ENCODE measurements at places on chromosomes 3 and 15.
A peak's percentile ranks its signal among the peaks of the same experiment; 100 is the strongest.

DNA sequence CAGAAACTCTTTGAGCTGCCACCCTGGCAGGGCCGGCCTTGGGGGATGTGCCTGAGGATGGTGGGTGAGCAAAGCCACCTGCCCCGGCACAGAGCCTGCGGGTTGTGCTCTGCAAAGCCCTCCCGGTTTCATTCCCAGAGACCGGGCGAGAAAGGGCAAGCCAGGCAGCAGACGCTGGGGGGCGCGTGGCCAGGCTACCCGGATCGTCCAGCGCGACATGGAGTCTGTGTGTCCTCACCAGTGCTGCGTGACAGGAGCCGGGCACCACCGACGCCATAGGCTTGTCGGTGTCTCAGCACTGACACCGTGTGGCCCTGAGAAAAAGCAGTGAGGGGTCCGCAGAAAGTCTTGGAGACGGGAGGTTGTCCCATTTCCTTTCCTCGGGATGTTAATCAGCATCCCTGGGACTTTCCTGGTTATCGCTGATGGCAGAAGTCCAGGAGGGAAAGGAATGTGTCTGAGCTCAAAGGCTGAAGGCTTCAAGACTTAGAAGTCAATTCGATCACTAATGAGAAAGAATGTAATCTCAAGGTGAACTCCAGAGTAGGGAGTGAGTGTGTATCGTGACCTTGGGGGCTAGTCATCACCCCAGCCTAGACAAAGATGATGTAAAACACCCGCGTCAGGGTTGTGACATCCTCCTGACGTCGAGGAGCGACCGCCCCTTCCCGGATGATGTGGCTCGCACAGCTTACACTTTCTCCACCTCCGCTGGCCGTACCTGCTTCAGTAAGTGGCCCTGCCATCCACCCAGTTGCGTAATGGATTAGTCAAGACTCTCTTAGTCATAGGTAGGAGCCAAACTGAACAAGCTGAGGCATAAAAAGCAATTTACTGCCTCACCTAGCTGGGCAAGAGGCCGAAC lies 36.3 kb upstream of the PLA2G4E start:
- H3K4me1 ChIP-seq: no peaks in the 10 kb centered on the region
- no peaks in the 10 kb centered on the region for H3K27me3 ChIP-seq
- H3K4me3 ChIP-seq: no peak overlapping the region
- no peak overlapping the region for H3K27ac ChIP-seq
- no peaks in the 10 kb centered on the region for H3K36me3 ChIP-seq

GRCh38 chr3:163562625-163563024 lies 1515.7 kb downstream of the SI start:
- H3K4me1 ChIP-seq: no peaks in the 10 kb centered on the region
- H3K4me3 ChIP-seq: no peak overlapping the region
- H3K36me3 ChIP-seq: no peaks in the 10 kb centered on the region
- DNase-seq: no peak
- H3K27me3 ChIP-seq: no peaks in the 10 kb centered on the region

GRCh38 chr15:99605490-99605931 lies 39.7 kb downstream of the MEF2A start:
- no peak for DNase-seq
- no peaks in the 10 kb centered on the region for H3K27me3 ChIP-seq
- H3K27ac ChIP-seq: no peak overlapping the region
- no peaks in the 10 kb centered on the region for H3K36me3 ChIP-seq
- peaks cover 3% of the 10 kb centered on the region for H3K4me1 ChIP-seq
- no peak overlapping the region for H3K4me3 ChIP-seq

- no peak overlapping the region for H3K27ac ChIP-seq
- H3K4me3 ChIP-seq: no peak overlapping the region
- no peaks in the 10 kb centered on the region for H3K27me3 ChIP-seq
- H3K36me3 ChIP-seq: no peaks in the 10 kb centered on the region
- no peaks in the 10 kb centered on the region for H3K4me1 ChIP-seq
These were observed 4.8 kb upstream of the PRSS50 start for GRCh38 chr3:46722443-46722842.

DNA sequence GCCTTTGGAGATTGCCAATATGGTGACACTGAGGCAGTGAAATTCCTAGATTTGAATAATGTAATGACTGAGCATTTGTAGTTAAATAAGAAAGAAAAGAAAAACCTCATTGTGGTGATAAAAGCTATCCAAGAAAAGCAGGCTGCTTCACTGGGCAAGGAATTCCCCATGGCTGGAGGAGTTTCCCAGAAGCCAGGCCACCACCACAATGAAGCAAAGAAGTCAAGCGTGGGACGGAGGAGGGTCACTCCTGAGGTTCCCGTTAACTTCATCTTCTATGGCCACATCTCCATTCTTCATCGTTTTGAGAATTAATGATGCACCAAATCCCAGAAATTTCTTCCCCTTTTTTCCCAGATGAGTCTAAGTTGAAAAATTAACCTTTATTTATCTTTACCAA lies 185.8 kb upstream of the BCL6 start:
- no peak overlapping the region for H3K27ac ChIP-seq
- H3K4me1 ChIP-seq: no peaks in the 10 kb centered on the region
- no peak overlapping the region for H3K4me3 ChIP-seq
- no peak for DNase-seq

- H3K36me3 ChIP-seq: no peaks in the 10 kb centered on the region
- DNase-seq: no peak
- H3K27me3 ChIP-seq: no peaks in the 10 kb centered on the region
- no peak overlapping the region for H3K27ac ChIP-seq
These were observed 186.9 kb upstream of the CRBN start for GRCh38 chr3:3366386-3366785.

GRCh38 chr3:69696367-69696766 lies 42.9 kb upstream of the MITF start:
- H3K27ac ChIP-seq: no peak overlapping the region
- H3K27me3 ChIP-seq: no peaks in the 10 kb centered on the region

DNA sequence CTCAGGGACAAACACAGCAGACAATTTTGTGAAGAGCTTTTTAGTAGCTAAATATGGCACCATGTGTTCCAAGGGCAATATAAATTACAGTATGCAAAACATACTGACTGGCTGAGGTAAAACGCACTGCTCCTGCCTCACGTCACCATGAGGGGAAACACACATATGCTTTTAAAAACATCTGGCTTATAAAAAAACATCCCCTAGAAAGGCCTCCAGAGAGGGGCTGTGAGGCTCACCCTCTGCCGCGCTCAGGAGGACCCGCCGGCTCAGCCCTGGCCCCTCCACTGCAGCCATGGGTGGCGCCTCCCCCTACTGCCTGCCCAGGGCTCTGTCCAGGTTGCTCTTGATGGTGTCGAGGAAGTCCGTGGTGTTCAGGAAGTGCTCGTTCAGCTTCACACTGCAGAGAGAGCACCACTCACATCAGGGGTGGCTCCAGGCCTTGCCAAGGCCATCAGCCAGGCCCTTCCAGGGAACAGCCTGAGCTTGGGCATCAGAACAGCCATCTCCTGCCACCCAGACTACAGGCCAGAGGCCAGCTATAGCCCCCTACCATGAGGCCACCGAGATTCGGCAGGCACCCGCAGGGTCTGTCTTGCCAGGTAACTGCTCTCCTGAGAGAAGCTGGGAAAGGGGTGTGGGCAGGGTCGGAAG lies 18.2 kb downstream of the IDH2 start:
- H3K4me1 ChIP-seq: no peaks in the 10 kb centered on the region
- H3K36me3 ChIP-seq: peaks cover 10% of the 10 kb centered on the region
- no peak overlapping the region for H3K27ac ChIP-seq
- no peak overlapping the region for H3K4me3 ChIP-seq
- DNase-seq: no peak

- no peaks in the 10 kb centered on the region for H3K36me3 ChIP-seq
- H3K27ac ChIP-seq: no peak overlapping the region
- H3K27me3 ChIP-seq: no peaks in the 10 kb centered on the region
- DNase-seq: peak; percentile 34
- H3K4me3 ChIP-seq: no peak overlapping the region
These were observed 14.7 kb downstream of the PAK2 start for GRCh38 chr3:196754091-196754981.

GRCh38 chr3:2847062-2847841 lies 262.9 kb downstream of the IL5RA start:
- H3K27me3 ChIP-seq: no peaks in the 10 kb centered on the region
- H3K4me1 ChIP-seq: no peaks in the 10 kb centered on the region
- no peaks in the 10 kb centered on the region for H3K36me3 ChIP-seq
- H3K27ac ChIP-seq: no peak overlapping the region
- H3K4me3 ChIP-seq: no peak overlapping the region
- DNase-seq: no peak

DNA sequence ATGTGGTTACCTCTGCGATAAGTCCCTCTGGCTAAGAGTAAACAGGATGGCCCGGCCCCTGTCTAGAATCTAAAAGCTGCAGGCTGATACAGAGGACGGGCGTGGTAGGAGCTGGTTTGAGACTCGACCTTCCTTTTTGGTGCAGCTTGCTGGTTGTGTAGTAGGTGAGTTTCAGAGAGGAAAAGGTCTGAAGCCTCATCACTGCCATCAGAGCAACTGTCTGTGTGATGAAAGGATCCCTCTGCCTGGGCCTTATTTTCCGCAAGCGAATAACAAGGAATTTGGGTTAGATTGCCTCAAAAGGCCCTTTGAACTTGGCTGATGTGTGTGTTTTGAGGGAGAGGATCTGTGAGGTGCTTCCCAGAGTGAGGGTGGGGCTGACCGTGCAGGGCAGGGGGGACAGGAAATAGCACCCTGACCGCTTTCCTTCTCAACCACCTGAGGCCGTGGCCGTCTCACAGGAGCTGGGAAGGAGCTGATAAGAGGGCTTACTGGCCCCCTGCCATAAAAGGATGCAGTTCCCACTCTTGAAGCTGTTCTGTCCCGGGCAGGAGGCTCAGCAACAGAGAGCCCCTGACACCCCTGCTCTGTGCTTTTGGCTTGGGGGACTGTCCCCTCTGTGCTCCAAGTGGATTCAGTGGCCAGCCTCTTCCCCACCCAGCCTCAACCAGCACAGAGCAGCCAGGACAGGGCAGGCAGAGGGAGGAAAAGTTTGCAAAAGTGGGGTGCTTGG lies 45.6 kb upstream of the TFRC start:
- no peak overlapping the region for H3K27ac ChIP-seq
- no peak overlapping the region for H3K4me3 ChIP-seq
- peaks cover 5% of the 10 kb centered on the region for H3K4me1 ChIP-seq
- no peaks in the 10 kb centered on the region for H3K36me3 ChIP-seq
- H3K27me3 ChIP-seq: no peaks in the 10 kb centered on the region
- DNase-seq: peak; percentile 70

- DNase-seq: no peak
- peaks cover 12% of the 10 kb centered on the region for H3K4me1 ChIP-seq
These were observed 26.2 kb downstream of the SLC12A8 start for GRCh38 chr3:125186261-125186787.

- H3K27ac ChIP-seq: no peak overlapping the region
- H3K4me3 ChIP-seq: no peak overlapping the region
- H3K4me1 ChIP-seq: peaks cover 4% of the 10 kb centered on the region
These were observed 34.0 kb downstream of the PRKCD start for GRCh38 chr3:53195066-53195450.

DNA sequence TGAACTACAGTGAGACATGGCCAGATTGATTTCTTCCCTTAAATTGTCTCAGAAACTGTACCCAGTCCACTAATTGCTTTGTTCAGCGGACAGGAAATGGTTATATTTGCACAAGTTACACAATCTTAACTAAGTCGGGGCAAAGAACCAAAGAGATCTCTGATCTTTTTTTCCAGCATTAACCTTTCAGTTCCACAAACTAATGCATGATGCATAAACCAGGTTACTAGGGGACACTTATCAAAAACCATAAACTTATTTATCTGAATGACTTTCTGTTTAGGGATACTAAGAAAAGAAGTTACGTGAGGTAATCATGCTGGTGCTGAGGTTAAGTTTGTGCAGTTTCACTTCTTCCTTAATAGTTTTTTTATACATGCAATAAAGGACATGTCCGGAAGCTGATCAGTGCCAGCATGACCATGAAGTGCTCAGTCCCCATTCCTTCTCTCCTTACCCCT lies 22.4 kb downstream of the FNDC3B start:
- H3K27ac ChIP-seq: no peak overlapping the region
- no peaks in the 10 kb centered on the region for H3K36me3 ChIP-seq
- DNase-seq: no peak
- H3K4me3 ChIP-seq: no peak overlapping the region

- no peaks in the 10 kb centered on the region for H3K27me3 ChIP-seq
- no peak overlapping the region for H3K27ac ChIP-seq
- no peak overlapping the region for H3K4me3 ChIP-seq
- peaks cover 13% of the 10 kb centered on the region for H3K36me3 ChIP-seq
- DNase-seq: no peak
These were observed 15.9 kb downstream of the CDAN1 start for GRCh38 chr15:42721016-42721415.

- H3K36me3 ChIP-seq: peaks cover 2% of the 10 kb centered on the region
- no peaks in the 10 kb centered on the region for H3K27me3 ChIP-seq
- DNase-seq: no peak
- H3K4me1 ChIP-seq: peaks cover 6% of the 10 kb centered on the region
- peak overlapping the region; percentile 45 for H3K27ac ChIP-seq
These were observed 411 bp upstream of the EIF2B5 start for GRCh38 chr3:184134746-184135148.

All from mesendoderm (in vitro differentiated cells).